ENCODE measurements at places on chromosomes 12 and 14.

DNA sequence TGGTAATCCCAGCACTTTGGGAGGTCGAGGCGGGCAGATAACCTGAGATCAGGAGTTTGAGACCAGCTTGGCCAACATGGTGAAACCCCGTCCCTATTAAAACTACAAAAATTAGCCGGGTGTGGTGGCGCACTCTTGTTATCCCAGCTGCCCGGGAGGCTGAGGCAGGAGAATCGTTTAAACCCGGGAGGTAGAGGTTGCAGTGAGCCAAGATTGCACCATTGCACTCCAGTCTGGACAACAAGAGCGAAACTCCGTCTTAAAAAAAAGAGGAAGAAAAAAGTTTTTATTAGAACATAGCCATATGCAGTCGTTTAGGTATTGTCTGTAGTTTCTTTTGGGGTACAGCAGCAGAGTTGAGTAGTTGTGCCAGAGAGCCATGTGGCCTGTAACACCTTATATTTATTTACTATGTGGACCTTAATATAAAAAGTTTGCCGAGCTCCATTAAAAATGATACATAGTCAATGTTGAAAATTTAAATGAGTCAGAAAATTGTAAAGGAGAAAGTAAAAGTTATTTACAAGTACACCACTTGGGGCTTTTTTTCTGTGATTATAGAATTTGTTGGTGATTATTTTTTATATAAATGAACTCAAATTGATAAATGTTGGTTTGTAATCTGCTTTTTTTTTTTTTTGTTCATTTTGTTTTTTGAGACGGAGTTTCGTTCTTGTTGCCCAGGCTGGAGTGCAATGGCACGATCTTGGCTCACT is 2.2 kb downstream of the ADIPOR2 start:
- no peak for DNase-seq

GRCh38 chr12:74619884-74620283 is 82.2 kb downstream of the ATXN7L3B start:
- DNase-seq: no peak

DNA sequence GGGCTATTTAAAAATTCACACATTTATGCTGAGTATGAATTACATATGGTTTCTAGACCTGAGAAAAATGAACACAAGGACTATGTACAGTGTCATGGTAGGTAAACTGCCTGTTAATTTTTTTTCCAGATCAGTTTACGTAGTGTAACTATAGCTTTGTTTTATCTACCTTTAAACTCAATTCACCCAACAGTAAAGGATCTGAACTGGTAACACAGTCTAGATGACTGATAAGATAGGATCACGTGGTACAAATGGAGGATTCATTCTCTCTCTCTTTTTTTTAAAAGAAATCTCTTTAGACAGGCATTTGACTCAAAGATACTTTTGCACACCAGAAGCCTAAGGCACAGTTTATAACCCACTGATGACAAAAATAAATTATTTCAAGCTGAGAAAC is 130.8 kb upstream of the ATP2B1 start:
- DNase-seq: no peak

DNA sequence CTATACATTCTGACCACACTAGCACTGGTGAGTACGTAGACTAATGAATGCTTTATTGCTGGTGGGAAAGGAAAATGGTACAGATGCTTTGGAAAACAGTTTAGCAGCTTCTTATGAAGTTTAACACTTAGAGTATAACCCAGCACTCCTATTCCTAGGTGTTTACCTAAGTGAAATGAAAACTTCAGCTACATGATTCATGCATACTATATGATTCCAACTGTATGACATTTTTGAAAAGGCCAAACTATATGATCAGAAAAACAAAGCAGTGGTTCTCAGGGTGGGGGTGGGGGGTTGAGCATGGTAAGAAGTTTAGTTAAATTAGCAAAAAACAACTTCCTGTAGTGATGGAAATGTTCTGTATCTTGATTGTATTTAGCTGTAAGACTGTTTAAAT is 22.1 kb upstream of the ARID4A start:
- no peak for DNase-seq

GRCh38 chr12:115035535-115036107 is 351.6 kb upstream of the TBX3 start:
- DNase-seq: no peak

DNA sequence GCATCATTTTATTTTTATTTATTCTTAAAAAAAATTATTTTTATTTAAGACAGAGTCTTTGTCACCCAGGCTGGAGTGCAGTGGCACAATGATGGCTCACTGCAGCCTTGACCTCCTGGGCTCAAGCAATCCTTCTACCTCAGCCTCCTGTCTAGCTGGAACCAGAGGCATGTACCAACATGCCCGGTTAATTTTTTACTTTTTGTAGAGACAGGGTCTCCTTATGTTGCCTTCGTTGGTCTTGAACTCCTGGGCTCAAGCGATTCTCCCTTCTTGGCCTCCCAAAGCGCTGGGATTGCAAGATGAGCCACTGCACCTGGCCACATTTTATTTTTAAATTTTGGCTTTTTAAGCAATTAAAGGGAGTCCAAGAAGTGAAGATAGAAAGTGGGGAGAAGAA is 21.4 kb downstream of the TTC6 start:
- no peak for DNase-seq

GRCh38 chr14:102344485-102344884 is 18.2 kb downstream of the CINP start:
- DNase-seq: no peak

- peak; percentile 71 for DNase-seq
These were observed 12.0 kb downstream of the CLSTN3 start for GRCh38 chr12:7142056-7142644.

DNA sequence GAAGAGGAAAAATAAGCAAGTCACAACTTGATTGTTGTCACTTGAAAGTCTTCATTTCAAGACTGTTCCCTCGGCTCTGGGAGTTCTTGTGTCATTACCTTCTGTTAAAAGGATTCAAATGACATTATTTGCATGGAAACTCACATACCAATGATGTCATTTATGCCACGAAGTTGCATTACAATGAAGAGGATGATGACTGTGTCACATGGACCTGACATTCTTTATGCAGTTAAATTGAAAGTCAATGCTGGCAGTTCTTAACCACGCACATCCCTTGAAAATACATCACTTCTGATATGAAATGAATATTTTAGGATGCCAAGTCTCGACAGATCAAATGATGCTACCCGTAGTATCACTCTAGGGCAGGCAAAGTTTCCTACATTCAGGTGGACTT is 1069.5 kb downstream of the VRK1 start:
- DNase-seq: no peak

DNA sequence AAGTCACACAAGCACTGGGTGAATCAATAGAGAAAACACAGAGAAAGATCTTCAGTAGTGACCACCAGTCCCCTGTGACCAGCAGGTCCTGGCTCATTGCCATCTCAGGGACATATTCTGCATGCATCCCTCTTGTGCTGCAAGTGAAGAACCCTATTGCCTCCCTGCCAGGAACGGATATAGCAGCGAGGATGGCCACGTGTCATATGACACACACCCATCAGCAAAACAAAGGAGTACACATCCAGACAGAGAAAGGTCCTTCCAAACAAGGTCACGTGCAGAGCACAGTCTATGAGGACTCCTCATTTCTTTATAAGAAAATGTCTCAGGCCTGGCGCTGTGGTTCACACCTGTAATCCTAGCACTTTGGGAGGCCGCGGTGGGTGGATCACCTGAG is 638.4 kb downstream of the FLRT2 start:
- no peak for DNase-seq

DNA sequence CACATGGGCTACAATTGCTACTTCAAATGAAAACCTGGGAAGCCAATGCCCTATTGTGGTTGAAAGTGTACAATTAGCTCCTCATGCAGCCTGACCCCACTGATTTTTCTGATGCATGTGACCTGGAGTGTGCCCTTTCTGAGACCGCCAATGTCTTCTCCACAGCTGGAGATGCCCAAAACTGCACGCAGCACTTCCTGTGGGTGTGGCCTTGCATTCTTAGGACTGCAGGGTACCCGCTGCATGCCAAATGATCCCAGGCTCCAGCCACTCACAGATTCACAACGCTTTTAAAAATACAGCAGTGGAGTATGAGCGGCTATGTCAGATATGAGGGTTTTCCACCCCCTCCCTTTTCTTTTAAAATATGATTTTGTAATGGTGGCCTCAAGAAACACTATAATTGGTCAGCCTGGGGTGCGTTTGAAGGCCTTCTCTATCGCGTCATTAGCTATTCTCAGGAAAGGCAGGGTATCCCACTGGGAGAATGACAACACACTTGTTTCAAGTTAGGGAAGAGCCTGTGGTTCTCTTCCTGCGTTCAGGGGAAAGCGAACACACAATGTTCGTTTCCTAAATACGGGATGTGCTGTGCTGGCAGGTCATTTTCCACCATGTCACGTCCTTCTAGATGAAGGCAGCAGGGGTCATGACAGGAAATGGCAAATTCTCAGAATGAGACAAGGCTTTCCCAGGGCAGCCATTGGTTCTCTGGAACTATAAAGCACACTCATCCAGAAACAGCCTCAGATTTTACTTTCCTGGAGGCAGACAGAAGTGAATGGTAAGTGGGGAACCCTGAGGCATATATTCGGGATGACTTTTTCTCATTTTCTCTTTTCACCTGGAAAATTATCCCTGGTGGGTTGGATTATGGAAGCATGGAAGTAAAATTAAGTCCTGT is at the start of gene APOLD1:
Gene APOLD1, plus strand, starts transcription at position 749 of the 904 bp plus-strand sequence. Its CDS starts 33 bp downstream, at position 782.
- DNase-seq: no peak

- peak; percentile 91 for DNase-seq
These were observed 12.3 kb upstream of the PARP11 start for GRCh38 chr12:3885277-3886094.

DNA sequence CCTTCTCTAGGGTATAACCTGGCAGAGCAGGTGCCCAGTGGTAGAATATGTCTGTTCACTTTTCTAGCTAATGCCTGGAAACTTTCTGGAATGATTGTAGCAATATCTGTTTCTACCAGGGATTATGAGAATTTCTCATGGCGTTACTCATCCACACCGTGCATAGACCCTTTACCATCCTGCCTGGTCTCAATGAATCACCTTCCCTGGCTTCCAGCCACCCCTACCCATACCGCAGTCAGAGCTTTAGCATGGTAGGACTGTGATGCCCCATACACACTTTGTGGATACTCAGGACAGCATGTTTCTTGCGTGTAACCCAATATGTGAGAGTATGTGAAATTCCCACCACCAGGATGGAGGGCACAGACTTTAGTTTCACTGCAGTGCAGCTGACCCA is 45.4 kb downstream of the TUNAR start:
- DNase-seq: no peak

- no peak for DNase-seq
These were observed 39.1 kb downstream of the DIO3 start for GRCh38 chr14:101600336-101600890.

DNA sequence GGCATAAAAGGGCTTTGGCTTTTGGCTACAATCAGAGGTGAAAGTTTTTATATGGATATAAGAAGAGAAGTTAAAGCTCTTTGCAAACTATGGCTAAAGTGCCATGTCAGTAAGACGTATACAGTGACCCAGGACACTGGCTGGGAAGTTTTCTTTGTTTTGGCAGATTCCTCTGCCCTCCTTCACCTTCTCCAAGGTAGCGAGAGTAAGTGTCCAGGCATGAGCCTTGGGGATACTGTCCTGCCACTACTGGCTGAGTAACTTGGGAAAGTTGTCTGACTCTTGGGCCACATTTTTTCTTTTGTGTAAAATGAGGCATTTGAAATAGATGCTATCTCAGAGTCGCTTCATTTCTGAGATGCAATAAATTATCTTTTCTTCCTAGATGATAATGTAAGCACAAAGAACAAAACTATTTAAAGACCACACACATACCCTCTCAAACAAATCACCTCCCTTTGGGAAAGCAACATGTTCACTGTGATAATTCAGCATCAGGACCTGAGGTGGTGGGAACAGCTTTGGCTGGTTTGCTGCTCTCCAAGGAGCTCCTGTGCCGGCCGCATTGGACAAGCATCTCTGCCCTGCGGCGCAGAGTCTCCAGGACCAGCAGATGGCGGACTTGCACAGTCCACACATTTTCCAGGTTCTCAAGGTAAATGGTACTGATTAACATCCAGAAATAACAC is 106.3 kb downstream of the PTCSC3 start:
- peak; percentile 77 for DNase-seq

DNA sequence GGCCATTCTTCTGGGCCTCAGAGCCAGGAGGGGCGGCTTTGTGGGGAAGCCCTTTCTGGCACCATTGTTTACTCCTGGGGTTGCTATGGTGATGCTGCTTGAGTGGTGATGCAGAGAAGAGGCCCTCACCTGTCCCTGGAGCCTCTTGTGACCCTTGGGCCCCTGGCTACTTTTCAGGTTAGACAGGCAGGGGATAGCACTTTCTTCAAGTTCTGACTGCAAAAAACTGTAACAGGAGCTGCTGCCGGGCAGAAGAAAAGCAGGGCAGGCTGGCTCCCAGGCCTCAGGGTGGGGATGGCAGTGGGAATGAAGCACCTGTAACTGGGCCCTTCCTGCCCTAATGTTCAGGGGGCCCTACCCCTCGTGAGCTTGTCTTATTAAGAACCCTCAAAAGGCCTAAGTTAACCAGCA is at the start of gene TEX52:
Gene TEX52, minus strand, starts transcription at position 19 of the 411 bp plus-strand sequence. Its CDS starts 13 bp downstream, at position 6.
- no peak for DNase-seq

GRCh38 chr12:52296572-52297215 is 5.4 kb upstream of the KRT81 start:
- DNase-seq: no peak

DNA sequence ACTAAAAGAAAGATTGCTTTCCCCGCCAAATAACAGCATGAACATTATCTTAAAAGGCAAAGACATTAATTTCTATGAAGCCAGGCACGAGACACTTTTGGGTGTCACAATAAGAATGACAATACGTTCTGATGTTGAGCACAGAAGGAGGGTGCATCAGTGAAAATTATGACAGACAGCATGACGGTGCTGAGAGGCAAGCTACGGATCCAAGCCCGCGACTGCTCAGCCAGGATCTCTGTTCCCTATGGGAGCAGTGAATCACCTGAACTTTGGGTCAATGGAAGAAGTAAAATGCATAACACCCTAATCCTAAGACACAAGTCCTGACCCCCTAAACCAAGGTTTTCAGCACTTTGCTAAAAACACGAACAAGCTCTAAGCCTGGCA is 51.7 kb downstream of the SLC25A47 start:
- DNase-seq: no peak

DNA sequence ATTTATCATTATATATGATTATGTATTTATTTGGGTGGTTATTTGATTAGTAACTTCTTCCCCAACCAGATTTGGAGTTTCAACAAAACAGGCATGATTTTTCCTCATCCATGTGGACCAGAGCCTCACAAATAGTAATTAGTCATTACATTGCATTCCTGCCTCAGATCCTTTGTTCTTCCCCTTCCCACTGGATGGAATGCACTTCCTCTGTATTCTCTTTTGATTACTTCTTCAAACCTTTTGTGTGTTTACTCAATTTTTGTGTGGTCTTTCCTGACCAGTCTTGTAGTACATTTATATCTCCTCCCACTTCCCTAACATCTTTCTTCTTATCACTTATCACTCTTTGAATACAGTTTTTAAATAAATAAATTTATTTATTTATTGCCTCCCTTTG is 15.5 kb downstream of the SYT1 start:
- no peak for DNase-seq

GRCh38 chr14:32706721-32707519 is 231.8 kb upstream of the NPAS3 start:
- DNase-seq: no peak
